Purkinje cell (primary cell): ENCODE measurements at places on chromosomes 12 and 14. TPM values are rescaled to one million over a fixed set of nuclear protein-coding genes. Genes with fewer than 3 reads are reported as not detected.

RILPL1 gene
- 0.50 and 6.8 TPM in 2 replicates for polyA plus RNA-seq

RNF212B gene
- polyA plus RNA-seq = not detected in 2 replicates

KRT2 gene
- not detected in 2 replicates for polyA plus RNA-seq

VASH1 gene
- 0.14 and 0.44 TPM in 2 replicates for polyA plus RNA-seq

CD69 gene
- 0.24 TPM in 1 of 2 replicates, not detected in the other for polyA plus RNA-seq

REP15 gene
- polyA plus RNA-seq = not detected in 2 replicates

PLEKHG7 gene
- not detected in 2 replicates for polyA plus RNA-seq

C12orf42 gene
- polyA plus RNA-seq = 0.34 TPM in 1 of 2 replicates, not detected in the other

LRP1-AS gene
- not detected in 2 replicates for polyA plus RNA-seq

CPM gene
- polyA plus RNA-seq = 0.19 TPM in 1 of 2 replicates, not detected in the other

HEATR5A gene
- 11.2 and 14.8 TPM in 2 replicates for polyA plus RNA-seq

KHNYN gene
- polyA plus RNA-seq = 0.28 and 0.52 TPM in 2 replicates

HOMEZ gene
- 1.2 and 5.5 TPM in 2 replicates for polyA plus RNA-seq

C12orf54 gene
- polyA plus RNA-seq = not detected in 2 replicates

SLC39A5 gene
- not detected in 2 replicates for polyA plus RNA-seq

ACOT2 gene
- polyA plus RNA-seq = 24.2 and 26.4 TPM in 2 replicates

SSPN gene
- polyA plus RNA-seq = 4.0 and 6.6 TPM in 2 replicates

ANKRD52 gene
- 4.2 and 10.7 TPM in 2 replicates for polyA plus RNA-seq

GCH1 gene
- polyA plus RNA-seq = 1.9 TPM in 1 of 2 replicates, not detected in the other

LIN7A gene
- 4.0 and 4.4 TPM in 2 replicates for polyA plus RNA-seq

LEMD3 gene
- 19.9 and 22.1 TPM in 2 replicates for polyA plus RNA-seq
